Pancreas (tissue), 10 donors: ENCODE measurements at places on chromosomes 5 and 9. TPM values are rescaled to one million over a fixed set of nuclear protein-coding genes. Genes with fewer than 3 reads are reported as not detected.

DNA sequence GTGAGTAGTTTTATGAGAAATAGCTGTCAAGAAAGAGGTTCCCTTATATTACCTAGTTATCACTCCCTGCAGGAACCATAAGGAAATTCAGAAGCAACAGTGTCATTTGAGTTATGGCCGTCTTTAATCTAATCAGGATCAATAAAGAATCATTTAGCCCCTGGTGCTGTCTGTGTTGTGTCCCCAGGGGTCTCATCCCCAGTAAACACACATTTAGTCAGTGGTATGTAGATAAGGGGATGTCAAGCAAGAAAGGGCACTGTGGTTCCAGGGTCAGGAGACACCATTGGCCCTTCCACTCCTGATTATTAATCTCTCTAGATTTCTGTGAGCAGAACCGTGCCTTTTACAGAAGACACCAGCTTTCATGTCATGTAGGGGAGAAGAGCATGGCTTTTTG is 158.0 kb upstream of the SEMA6A start:
- no peak for DNase-seq

DNA sequence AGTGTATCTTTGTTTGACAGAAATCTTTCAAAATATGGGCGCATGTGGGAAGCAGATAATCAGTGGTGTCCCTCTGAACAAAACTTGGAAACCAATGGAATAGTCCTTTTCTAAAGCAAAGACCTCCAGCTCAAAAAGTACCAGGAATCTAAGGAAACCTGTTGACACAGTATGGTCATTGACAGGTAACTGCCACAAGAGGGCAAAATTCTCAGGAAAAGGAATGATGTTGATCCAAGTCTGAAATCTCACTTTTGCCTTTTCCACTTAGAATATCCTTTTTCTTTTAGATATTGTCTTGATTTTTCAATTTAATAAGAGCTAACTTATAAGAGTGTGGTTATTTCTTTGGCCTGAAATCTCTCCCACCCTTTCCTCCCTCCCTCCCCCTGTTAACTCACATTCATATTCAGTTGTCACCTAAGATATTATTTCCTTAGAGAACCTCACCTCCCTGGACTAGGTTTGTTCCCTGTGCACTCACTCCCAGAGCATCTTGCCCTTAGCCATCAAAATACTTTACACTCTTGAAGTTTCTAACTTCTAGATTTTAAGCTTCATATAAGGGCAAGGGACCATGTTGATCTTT is 59.0 kb upstream of the BARX1 start:
- DNase-seq = no peak

- DNase-seq = no peak
These were observed 79.0 kb downstream of the SPRY4 start for GRCh38 chr5:142245786-142246185.

DNA sequence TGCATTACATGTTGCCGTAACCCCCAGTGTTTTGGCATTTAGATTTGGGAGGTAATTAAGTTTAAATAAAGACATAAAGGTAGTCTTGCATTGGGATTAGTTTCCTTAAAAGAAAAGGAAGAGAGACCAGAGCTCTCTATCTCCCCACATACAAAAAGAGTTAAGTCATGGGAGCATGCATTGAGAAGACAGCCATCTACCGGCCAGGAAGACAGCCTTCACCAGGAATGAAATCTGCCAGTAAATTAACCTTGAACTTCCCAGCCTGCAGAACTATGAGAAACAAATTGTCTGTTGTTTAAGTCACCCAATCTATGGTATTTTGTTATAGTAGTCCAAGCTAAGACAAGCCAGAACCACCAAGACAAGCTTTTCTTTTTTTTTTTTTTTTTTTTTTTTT is 567.0 kb upstream of the CDH18 start:
- DNase-seq = no peak

DNA sequence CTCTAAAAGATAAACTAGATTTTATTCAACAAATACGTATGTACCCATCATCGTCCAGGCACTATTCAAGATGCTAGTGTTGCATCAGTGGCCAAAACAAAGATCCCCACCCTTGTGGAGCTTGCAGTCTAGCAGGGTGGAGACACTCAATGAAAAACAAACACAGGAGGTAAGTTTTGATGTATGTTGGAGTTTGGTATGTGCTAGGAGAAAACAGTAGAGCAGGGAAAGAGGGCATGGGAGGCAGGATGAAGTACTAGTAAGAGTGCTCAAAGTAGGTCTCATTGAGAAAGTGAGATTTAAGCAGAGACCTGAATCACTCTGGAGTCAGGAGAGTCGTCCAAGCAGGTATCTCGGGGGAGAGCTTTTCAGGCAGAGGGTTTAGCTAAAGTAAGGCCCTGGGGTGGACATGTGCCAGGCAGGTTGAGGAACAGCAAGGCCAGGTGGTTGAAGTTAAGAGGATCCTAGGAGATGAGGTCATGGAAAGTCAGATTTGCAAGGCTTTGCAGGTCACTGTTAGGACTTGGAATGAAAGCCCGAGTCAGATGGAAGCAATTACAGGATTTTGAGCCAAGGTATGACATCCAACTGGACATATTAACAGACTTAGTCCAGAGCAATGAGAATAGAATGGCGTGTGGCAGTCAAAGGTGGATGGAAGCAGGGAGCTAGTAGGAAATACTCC is 9.2 kb downstream of the SNX18 start:
- DNase-seq = no peak

GRCh38 chr5:107387526-107388140 is 283.1 kb downstream of the EFNA5 start:
- DNase-seq = no peak

- DNase-seq = no peak
These were observed 80.9 kb downstream of the GALNT10 start for GRCh38 chr5:154271466-154271865.

- DNase-seq = no peak
These were observed 14.0 kb downstream of the OR13J1 start for GRCh38 chr9:35856206-35856605.

GRCh38 chr9:127660886-127661741 is 45.7 kb upstream of the CFAP157 start:
- DNase-seq = no peak

DNA sequence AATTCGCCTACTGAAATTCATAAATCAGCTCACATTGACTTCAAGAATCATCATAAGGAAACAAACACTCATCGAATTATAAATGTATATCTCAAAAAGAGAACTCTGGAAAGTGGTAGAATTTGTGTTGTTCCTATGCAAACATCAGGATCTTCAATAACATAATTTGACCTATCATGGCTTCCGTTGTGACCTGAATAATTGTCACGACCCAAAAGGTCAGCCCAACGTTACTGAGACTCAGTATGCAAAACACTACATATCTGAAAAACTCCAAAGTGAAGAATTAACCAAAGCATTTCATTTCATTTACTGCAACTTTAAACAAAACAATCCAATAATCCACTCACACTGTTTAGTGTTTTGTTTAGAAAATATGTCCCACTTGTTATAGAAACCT is 1.2 kb downstream of the RAPGEF6 start:
- DNase-seq = no peak

- no peak for DNase-seq
These were observed at the start of gene MYOZ3 for GRCh38 chr5:150661086-150661485. Gene MYOZ3, plus strand, starts transcription at chr5:150661251. Its CDS starts 1,691 bp downstream, at chr5:150662942.

GRCh38 chr5:33032271-33033070 is 321.4 kb downstream of the NPR3 start:
- no peak for DNase-seq

GRCh38 chr5:120436996-120437395 is 27.1 kb upstream of the PRR16 start:
- no peak for DNase-seq

DNA sequence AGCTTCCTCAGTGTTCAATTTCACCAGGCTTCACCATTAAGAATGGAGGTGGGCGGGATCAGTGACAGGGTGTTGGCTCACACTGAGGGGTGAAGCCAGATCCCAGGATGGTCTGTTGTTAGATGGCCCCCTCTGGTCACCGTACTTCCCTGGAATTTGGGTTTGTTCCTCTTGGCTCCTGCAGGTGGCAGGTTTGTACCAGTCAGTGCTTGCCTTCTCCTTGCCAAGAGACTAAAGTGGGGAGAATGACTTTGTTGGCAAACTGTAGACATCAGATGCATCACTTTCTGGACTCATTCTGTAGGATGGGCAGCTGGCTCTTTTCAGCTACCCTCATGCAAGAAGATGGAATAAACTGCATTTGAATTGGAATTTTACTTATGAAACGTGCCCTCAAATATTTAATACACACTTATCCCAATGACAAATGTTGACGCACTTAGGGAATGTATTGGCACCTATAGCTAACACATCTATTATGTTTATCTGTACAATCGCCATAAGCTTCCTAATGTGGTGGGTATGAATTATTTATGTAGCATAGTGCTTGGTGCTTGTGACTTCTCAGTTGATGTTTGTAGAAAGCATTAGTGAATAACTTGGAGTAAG is 31.4 kb upstream of the ANKRD55 start:
- no peak for DNase-seq

GRCh38 chr5:156423597-156423996 is 96.6 kb downstream of the SGCD start:
- no peak for DNase-seq

DNA sequence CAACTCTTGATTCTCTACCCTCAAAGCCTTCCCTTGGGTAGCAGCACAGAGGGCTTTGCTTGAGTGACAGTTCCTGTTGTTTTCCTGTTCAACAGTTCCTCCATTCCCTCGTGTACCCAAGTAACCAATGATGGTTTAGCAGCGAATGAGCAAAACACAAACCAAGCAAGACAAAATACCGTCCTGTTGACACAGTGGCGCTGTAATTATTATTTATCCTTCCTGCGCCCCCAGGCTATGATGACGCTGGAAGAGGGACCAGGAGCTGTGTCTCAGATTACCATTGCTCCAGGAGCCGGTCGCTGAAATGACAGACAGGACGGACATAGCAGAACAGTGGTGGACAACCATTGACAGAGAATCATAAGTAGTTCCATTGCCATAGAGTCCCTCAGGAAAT is 154.8 kb downstream of the GADD45G start:
- no peak for DNase-seq

Gene PPP3R2
- total RNA-seq = not detected

Gene TRUB2
- total RNA-seq = 14.0 TPM

Gene CDC20B
- not detected for total RNA-seq

Gene EPB41L4B
- total RNA-seq = 97.8 TPM

Gene SLC6A3
- not detected for total RNA-seq

Gene PKD2L2
- total RNA-seq = not detected

Gene MYO10
- total RNA-seq = 46.9 TPM

Gene PHYHD1
- total RNA-seq = 30.3 TPM

Gene PRSS3
- total RNA-seq = 5,218 TPM
